Activated CD8-positive, alpha-beta memory T cell treated with anti-CD3 and anti-CD28 coated beads for 1 hour (primary cell): ENCODE measurements at places on chromosomes 3 and 15.

- no peak for DNase-seq
Measured at GRCh38 chr3:158842976-158843375, 41.1 kb downstream of the MFSD1 start.

GRCh38 chr3:134544316-134544715 is 58.5 kb downstream of the CEP63 start:
- no peak for DNase-seq

- no peak for DNase-seq
Measured at GRCh38 chr3:9514956-9515355, 38.7 kb downstream of the LHFPL4 start.

GRCh38 chr3:67087788-67088187 is 89.7 kb downstream of the KBTBD8 start:
- DNase-seq, result no peak

- DNase-seq, result no peak
Measured at GRCh38 chr3:183538486-183538885, 17.0 kb downstream of the KLHL6 start.
